ENCODE measurements at places on chromosomes 5 and 9.

GRCh38 chr9:33662871-33663270 is 132.5 kb upstream of the PRSS3 start:
- no peak for DNase-seq

DNA sequence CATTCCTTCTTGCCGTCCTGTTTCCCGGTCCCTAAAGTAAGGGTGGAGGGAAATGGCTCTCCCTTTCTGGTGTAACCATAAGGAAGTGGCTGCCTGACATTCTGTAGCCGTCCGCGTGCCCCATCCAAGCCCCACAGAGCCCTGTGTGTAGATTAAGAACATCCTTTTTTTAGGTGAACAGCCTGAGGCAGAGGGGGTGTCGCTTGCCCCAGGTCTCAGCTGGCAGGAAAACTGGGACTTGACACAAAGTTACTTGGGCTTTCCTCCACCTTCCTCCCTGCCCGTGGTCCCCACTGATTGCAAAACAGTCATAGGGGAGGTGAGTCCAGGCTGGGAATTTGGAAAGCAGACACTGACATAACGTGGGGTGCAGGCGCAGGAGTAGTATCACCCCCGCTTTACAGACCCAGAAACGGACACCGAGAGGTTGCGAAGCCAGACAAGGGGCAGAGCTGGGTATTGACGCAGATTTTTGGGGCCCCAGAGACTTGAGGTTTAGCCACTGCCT is 22.8 kb downstream of the C9orf50 start:
- no peak for DNase-seq

GRCh38 chr5:162096448-162096847 is 28.9 kb downstream of the GABRG2 start:
- no peak for DNase-seq

DNA sequence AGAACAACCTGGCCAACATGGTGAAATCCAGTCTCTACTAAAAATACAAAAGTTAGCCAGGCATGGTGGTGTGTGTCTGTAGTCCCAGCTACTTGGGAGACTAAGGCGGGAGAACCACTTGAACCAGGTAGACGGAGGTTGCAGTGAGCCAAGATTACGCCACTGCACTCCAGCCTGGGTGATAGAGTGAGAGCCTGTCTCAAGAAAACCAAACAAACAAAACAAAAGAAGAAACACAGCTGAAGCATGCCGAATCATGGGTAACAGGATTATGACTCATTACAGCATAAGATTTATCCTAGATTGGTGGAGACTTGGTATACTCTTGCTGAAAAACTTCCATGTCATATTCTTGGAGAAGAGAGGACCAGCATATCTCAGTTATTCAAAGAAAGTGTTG is 236.7 kb upstream of the CCNH start:
- no peak for DNase-seq

DNA sequence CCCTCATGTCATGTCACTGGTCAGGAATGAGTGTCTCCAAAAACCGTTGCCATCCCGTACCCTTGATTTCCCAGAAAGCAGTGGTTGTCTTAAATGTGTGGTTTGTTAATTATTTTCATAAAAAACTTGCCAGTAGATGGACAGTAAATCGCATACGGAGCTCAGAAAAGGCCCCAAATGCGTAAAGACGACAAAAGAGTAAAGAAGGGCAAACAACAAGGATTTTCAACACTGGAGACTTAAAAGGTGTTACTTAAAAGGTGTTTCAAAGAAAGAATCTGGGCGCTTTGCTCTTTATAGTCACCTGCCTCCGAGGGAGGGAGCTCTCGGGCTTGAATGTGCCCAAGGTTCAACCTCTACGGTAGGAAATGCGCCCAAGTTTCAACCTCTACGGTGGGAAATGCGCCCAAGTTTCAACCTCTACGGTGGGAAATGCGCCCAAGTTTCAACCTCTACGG is 734 bp downstream of the KIF27 start:
- DNase-seq = no peak

Measured in fibroblast of skin of abdomen (primary cell).